ENCODE measurements at places on chromosomes 7 and 10.

DNA sequence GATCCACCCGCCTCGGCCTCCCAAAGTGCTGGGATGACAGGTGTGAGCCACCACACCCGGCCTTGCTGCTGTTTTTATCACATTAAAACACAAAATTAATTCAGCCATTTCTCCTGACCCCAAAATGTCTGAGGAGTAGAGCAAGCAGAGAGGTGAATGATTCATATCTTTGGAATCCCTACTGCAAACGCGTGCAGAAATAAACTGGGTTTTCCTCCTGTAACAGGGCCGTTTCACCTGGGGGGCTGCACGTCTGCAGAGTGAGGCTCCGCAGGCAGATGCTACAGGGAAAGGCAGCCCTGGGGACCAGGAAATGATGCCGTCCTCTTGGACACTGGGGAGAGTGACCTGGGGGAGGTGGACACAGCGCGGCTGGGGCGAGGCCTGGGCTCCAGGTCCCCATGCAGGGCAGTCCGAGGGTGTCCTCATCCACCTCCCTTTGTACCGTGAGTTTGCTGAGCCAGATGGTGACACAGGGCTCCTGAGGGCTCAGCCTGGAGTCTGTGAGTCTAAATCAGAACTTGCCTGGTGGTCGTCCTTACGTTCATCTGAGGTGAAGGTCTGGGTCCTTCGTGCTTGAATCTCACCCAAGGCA is 41.9 kb downstream of the PDGFA start:
- no peak for DNase-seq

DNA sequence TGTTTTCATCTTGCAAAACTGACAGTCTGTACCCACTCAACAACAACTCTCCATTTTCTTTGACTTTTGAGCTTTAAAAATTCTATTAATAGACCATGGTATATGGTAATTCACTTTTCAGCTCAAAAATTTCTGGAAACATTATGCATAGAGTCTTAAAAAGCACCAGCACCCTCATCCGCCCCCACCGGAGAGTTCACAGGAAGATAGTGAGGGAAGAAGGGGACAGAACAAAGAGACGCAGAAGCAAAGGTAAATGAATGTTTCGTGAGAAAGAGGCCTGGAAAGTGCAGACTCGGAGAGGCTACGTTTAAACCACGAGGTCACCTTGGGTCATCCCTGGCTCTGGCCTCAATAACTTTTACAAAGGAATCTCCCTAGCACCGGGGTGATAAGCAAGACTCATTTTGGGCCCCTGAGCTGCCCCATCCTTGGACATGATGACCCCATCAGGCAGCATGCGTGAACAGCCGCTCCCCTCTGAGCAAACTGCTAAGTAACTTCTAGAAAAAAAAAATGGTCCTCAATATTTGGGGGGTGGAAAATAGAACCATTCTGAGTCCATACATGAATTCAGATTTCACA is 96.3 kb downstream of the CPXM2 start:
- DNase-seq, result no peak

DNA sequence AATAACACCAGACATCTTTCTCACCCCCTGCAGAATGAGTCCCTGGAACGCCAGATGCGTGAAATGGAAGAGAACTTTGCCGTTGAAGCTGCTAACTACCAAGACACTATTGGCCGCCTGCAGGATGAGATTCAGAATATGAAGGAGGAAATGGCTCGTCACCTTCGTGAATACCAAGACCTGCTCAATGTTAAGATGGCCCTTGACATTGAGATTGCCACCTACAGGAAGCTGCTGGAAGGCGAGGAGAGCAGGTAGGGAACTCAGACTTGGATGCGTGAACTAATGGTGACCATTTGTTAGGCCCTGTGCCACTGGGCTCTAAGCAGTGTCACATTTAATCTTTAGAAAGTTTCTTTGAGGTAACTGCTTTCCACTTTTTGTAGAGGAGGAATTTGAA is 7.1 kb downstream of the VIM start:
- no peak for DNase-seq

GRCh38 chr10:100858261-100858660 is 54.5 kb upstream of the SLF2 start:
- DNase-seq, result no peak

DNA sequence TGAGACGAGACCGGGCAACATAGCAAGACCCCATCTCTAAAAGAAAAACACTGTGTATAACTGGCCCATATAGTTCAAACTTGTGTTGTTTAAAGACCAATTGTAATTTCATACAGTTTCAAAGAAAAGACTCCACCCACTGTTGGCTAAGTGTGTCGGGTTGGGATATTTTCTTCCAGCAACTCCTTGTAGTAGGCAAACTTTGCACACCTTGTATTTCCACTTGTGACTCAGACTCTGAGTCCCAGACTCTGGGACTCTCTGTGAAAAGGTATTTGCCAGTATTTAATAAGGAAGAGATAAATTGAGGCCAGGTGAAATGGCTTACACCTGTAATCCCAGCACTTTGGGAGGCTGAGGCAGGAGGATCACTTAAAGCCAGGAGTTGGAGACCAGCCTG is 29.3 kb upstream of the RHBDD2 start:
- no peak for DNase-seq

DNA sequence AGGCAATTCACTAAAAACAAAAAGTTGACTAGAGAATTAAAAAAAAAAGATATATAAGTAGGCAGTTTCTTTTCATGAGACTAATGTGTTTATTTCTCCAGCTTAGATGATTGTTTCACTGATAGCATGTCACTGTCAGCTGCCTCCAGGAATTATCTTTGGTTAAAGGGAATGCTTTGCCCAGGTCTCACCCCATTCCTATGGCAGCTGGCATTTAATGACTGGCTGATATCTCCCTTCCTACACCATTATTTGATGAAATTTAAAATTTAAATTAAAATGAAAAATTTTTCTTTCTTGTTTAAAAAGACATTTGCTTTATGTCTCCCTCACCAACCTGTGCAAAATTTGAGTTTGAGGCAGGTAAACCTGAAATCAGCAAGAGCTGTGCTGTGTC is 214.5 kb upstream of the PRSS1 start:
- DNase-seq, result no peak

GRCh38 chr10:132122939-132123445 is 57.2 kb downstream of the JAKMIP3 start:
- no peak for DNase-seq

GRCh38 chr10:6473430-6473829 is 106.6 kb downstream of the PRKCQ start:
- no peak for DNase-seq

- no peak for DNase-seq
Measured at GRCh38 chr7:43072530-43072929, 39.9 kb upstream of the HECW1 start.

GRCh38 chr10:119176166-119176565 is 2.4 kb downstream of the PRDX3 start:
- DNase-seq, result no peak

DNA sequence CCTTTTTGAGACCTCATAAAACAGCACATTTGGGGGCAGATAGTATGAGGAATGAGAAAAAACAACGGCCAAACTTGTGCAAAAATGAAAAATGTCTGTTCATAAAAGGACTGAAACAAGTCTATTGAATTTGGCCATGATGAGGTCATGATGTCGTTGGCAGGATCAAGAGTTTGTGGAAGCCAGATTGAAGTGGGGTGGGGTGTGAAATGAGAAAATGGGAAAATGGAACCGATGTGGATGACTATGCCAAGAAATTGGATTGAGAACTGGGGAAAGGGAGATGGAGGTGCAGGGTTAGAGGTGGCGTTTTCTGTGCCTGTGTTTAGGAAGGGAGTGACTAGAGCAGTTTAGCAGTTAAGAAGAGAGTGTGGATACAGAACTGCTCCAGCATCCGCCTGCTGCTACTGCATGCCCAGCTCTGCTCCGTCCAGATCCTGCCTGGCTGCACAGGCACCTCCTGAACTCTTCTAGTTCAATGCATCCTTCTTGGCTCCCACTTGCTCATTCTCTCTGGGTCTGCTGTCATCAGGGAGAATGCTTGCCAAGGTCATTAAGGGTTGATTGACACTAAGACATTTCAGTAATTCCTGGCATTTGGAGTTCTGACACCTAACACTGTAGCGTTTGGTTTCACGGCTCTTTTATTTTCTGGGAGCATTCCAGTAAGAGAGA is 111.9 kb downstream of the GALNT17 start:
- no peak for DNase-seq

DNA sequence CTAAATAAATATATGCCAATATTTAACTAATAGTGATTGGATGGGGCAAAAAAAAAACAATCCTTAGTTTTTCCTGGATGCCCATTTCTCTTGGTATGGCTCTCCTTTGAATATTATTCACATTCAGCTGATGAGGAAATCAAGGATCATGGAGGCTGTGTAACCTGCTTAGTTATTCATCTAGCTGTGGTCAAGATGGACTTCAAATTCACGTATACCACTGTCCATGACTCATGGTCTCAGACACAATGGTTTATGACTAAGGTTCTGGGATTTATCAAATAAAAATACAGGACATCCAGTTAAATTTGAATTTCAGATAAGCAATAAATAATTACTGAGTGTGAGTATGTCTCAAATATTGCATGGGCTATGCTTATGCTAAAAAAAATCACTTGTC is 191.5 kb upstream of the CELF2 start:
- DNase-seq, result no peak

DNA sequence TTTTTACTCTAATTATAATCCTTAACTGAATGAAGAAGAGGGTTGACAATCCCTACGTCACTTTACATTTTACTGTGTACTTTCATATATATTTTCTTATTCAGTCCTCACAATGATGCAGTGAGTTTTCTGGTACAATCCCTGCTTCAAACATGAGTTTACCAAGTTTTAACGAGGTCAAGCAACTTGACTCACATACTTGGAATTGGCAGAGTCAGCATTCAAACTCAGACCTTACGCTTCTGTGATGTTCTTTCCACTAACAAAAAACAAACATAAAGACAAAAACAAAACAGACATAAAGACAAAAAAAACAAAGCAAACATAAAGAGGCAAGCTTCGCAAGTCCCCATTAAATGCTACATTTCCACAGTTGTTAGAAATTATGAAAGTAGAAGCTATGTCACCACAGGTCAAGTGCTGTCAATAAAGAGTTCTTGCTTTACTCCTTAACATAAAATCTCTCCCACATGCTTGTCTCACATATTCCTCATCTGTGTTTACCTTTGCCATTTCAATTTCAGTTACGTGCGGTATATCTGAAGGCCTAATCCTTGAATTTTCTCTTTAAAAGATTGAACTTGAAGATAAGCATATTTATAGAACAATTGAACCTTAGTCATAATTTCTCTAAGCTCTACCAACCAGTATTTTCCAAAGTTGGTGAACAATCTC is 217.3 kb downstream of the CELF2 start:
- no peak for DNase-seq

DNA sequence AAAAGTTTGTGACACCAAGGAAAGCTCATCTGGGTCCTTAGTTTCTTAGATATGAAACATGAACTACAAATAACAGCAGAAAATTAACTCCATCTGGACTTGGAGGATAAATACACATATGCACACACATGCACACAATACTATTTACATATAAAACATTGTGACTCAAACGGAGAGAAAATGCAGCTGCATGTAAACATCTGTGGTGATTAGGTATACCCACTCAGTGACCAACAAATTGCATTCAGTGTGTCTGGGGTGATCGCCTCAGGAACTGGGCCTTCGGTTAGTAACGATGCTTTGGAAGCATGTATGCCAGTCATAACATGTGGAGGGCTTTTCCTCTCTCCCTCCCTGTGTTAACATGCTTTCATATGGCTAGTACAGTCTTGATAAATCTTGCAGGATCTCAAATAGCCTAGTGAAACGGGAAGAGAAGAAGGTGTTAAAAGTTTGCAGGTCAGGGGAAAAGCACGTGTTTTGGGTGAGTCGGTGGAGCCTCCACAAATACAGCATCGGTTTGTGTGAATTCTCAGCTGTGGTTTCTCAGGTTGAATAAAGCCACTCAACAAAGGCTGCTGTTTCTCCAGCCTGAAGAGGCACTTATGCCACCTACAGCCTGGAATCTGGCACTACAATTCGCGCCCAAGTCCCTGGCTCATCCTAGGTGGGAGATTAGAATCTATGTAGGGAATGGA is 8.7 kb upstream of the GLRX3 start:
- DNase-seq, result no peak

DNA sequence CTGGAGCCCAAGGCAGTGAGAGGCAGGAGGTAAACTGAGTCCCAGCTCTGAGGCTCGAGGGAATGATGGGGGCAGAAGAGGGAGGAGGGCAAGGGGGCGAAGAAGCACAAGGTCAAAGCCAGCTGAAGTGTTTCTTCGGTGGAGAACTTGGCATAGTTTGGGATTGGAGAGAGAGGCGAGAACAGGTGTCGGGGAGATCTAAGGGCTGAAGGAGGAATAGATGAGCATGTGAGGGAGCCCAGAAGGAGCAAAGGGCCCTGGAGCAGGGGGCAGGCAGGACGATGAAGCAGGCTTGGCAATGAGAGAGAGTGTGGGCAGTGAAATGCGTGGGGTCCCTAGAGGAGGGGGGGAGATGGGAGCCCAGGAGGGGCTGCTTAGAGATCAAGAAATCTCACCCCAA is 35.9 kb downstream of the SH3PXD2A start:
- no peak for DNase-seq

GRCh38 chr10:79336739-79337138 is 10.5 kb upstream of the PPIF start:
- DNase-seq, result no peak

GRCh38 chr10:50990568-50991455 is 83.5 kb upstream of the PRKG1 start:
- DNase-seq, result no peak

GRCh38 chr10:102795453-102796406 is 41.5 kb downstream of the CYP17A1 start:
- no peak for DNase-seq

DNA sequence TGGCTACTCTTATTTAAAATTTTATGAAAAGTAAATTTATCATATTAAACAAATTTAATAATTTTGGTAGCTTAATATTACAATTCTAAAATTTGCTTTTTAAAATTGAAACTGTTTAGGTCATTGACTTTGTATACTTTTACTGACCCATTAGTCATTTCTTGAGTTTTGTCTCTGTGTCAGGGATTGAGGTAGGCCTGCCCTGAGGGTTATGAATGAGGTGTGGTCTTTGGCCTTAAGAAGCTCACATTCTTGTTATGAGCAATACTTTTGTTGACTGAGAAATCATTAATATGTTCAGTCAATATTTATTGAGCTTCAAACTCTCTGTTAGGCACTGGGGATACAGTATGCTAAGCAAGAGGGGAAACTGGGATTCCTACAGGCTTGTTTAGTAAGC is 47.0 kb upstream of the RPA3 start:
- no peak for DNase-seq

DNA sequence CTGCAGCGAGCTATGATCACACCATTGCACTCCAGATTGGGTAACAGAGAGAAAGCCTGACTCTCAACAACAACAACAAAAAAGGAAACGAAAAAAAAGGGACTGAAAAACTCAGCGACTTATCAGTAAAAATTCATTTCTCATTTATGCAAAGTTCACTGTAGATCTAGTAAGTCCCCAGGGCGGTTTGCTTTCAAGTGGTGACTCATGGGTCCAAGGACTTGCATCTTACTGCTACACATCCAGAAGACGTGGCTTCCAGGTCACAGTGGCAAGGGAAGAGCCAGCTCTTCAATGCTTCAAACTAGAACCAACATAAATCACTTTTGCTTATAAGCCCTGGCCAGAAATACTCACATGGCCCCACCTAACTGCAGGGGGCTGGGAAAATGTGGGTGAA is 178.3 kb upstream of the AUTS2 start:
- no peak for DNase-seq

- no peak for DNase-seq
Measured at GRCh38 chr7:139230484-139230773, 608 bp upstream of the UBN2 start.

- no peak for DNase-seq
Measured at GRCh38 chr7:80677629-80678028, 39.2 kb downstream of the CD36 start.
